ENCODE measurements at places on chromosomes 12 and 14.

- no peak for DNase-seq
Observed at GRCh38 chr12:111816065-111816615, 25.9 kb upstream of the MAPKAPK5 start.

DNA sequence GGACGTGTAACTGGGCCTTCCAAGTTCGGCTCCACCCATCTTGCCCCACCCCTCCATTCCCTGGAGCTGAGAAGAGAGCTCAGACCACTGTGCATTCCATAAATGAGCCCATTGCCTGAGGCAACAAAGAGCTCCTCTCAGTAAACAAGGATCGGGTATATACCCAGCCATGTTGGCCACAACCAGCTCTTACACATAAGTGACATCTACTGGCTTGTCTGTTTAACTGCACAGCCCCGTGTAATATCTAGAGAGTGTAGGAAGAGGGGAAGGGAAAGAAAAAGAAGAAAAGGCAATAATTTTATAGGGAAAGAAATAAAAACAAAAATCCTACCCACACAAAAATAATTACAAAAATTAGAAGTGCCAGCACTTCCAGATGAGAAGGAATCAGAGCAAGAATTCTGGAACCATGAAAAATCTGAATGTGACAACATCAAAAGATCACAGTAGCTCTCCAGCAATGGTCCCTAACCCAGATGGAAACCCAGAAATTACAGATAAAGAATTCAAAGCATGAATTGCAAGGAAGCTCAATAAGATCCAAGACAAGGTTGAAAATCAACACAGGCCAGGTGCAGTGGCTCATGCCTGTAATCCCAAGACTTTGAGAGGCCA lies 308.1 kb downstream of the RPAP3 start:
- DNase-seq, result no peak

- no peak for DNase-seq
Observed at GRCh38 chr12:84756961-84757360, 155.6 kb downstream of the SLC6A15 start.

GRCh38 chr12:126201981-126202537 lies 1136.8 kb downstream of the AACS start:
- DNase-seq, result no peak

DNA sequence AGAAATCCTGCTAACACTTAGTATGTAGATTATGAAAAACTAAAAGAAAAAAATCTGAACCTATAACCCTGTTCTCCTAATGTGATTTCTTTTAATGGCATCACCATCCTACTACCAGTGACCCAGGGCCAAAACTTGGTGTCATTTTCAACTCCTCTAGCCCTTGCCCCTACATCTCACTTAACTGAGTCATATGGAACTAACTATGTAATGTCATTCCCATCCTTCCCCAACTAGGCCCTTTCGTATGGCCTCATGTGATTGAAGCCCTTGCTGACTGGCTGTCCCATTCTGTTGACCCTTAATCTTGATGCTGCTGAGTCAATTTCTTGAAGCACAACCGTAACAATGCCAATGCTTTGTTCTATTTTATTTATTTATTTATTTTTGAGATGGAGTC lies 7.6 kb downstream of the DMAC2L start:
- DNase-seq, result no peak

DNA sequence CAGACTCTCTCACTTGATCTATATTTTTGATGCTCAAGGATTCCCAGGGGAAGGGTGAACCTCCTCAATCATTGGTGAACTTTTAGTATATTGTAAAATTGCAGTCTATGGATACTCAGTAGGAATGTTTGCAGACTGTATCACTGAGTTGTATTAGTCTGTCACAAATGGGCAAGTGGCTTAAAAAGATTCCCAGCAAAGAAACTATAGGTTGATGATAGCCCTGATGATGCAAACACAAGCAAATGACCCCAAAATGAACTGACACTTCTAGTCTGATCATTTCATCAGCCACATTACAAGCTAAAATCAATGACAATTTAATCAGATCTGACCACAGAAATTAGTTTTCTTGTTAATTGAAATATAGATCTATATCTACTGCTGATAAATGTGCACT lies 59.5 kb downstream of the RTN1 start:
- DNase-seq, result no peak

DNA sequence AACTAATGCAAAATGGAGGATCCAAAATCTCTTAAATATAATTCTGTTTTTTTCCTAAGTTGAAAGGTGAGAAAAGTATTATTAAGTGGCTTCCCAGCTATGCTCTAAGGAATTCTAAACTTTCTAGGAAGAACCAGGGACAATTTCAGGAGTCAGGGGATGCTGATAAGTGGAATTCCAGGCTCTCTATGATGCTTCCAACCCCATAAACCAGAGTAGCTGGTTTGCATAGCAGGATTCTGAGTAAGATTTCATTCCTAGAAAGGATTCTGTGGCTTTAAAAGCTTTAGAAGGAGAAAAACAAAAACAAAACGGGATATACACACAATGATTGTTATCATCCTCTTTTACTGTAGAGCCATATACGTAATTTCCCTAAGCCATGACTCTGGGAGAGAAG lies 93.9 kb downstream of the SLC16A7 start:
- no peak for DNase-seq

DNA sequence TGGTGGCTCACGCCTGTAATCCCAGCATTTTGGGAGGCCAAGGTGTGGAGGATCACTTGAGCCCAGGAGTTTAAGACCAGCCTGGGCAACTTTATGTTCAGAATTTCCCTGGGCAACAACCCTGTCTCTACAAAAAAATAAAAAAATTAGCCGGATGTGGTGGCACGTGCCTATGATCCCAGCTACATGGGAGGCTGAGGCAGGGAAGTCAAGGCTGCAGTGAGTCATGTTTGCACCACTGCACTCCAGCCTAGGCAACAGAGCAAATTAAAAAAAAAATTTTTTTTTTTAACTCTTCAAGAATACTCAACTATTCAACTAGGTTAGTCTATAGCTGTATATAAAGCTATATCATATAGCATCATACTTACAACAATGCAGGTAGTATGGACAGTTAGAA lies 113.0 kb downstream of the RALGAPA1 start:
- DNase-seq, result no peak

DNA sequence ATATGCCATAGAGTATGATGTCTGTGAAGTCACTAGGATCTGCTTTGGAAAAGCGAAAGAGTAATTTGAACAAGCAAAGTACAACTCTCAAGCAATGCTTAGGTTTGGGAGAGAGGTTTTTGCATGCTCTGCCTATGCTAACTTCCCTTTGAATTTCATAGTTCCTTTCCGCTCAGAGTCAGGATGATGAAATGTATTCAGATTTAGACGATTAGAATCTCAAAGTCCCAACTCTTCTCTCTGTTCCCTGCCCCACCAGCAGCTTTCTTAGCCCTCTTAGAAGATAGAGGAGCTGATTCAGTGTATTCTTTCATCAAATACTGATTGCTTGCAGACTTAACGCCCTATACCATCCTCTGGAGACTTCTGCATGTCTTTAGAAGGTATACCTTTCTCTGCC lies 11.5 kb downstream of the RAB5B start:
- DNase-seq, result no peak

DNA sequence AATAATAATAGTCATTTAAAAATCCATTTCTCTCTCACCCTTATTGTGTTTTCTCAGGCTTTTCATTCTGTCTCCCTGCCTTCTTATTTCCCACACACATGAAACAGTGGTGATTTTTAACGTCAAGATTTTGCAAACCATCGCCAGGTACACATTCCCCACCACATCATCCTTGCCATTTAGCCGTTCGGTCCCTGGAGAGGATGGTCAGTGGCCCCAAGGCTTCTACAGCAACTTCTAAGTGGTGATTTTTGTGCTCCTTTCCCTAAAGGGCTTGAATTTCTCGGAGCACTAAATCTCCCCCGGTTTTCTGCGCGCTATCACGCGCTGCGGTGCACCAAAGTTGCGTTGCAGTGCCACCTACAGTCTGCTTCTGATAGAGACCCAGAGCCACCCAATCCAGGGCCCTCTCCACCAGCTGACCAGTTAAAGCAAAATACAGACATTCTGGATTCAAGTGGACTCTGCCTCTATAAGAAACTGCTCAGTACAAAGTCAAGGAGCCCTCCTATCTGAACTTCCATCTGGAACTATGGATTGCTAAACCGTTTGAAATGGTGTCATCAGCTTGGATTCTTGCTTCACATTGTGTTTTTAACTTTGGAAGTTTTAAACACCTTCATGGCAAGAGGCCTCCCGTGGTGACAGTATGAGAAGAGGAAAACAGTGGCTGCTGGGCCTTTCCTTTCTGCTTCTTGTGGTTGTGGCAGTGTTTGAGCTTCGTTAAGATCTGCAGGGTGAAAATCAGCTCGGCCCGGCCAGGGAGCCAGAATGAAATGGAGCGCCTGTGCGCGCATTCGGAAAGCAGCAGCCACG lies 234.0 kb downstream of the SPTSSA start:
- DNase-seq, result no peak

- no peak for DNase-seq
Observed at GRCh38 chr12:72631926-72632685, 359.9 kb downstream of the TRHDE start.

DNA sequence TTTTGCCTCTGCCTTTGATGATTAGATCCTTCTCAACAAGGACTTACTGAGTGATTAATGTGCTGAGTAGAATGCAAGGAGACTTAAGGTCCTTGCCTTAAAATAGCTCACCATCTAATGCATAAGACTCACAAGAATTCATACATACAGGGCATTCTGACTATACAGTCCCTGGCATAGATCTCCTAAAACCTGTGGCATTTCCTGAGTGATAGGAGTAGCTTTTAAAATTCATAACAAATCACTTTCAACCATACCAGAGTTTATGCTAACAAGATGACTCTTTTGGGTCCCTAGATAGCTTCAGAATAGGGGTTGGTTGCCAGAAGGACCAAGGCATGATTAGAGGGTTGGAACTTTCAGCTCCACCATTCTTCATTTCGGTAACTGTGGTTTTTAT lies 48.8 kb downstream of the STXBP6 start:
- DNase-seq, result no peak

- DNase-seq, result no peak
Observed at GRCh38 chr14:88196116-88196890, 126.8 kb downstream of the KCNK10 start.

GRCh38 chr12:132955094-132956010 lies 754 bp downstream of the ZNF605 start:
- no peak for DNase-seq

- DNase-seq, result no peak
Observed at GRCh38 chr12:6182279-6182898, 17.8 kb upstream of the CD9 start.

- DNase-seq, result no peak
Observed at GRCh38 chr12:6921539-6921938, 6.2 kb upstream of the ATN1 start.

GRCh38 chr12:77025782-77026314 lies 39.5 kb downstream of the E2F7 start:
- no peak for DNase-seq

DNA sequence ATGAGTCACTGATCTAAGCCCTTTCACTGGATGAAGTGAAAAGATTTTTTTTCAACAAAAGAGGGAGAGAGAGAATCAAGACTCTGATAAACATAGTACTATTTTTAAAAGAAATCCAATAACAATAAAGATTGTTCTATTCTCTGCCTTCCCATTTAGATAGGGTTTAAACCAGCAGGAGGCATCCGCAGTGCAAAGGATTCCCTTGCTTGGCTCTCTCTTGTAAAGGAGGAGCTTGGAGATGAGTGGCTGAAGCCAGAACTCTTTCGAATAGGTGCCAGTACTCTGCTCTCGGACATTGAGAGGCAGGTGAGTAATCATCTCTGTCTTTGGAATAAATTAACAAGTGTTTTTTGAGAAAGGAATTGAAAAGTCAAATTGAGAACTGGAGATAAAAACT lies 124.9 kb downstream of the DERA start:
- no peak for DNase-seq

- peak; percentile 43 for DNase-seq
Observed at GRCh38 chr12:96194971-96195844, 1.0 kb downstream of the ELK3 start.

GRCh38 chr12:402029-402389 lies 565 bp downstream of the CCDC77 start:
- DNase-seq, result no peak

DNA sequence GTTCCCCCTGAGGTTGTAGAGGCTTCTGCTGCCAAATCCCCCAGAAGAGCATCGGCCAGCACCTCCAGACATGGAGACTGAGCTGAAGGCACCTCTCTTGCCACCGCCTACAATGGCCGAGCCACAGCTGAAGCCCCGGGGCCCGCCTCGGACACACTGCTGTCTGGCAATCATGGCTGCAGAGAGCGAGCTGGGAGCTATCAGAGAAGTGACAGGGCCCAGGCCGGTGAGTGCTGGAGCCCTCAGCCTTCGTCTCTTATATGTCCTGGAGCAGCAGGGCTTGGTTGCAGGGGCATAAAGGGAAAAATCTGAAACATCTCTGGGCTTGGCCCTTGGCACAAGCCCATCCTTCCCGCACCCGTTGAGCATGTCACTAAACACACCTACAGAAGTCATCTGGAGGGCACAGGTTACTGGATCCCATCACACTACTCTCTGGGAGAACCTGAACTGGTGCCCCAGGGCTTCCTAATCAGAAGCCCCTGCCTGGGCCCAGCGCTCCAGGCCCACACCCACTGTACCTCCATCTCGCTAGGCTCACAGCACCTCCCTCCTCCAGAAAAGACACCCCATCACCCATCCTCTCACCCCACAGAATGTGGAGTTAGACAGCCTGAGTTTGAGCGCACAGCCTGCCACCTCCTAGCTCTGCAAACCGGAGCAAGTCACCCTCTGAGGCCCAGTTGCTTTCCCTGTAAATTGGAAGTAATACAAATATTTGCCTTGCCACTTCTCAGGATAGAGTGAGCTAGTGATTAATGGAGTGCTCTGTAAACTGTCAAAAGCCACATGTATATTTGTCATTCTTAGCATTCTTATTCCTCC lies at the start of gene KRT4:
KRT4 (minus strand) TSS at position 232 of the 825 bp plus-strand sequence; CDS start at position 174, 58 bp downstream.
- DNase-seq, result no peak

DNA sequence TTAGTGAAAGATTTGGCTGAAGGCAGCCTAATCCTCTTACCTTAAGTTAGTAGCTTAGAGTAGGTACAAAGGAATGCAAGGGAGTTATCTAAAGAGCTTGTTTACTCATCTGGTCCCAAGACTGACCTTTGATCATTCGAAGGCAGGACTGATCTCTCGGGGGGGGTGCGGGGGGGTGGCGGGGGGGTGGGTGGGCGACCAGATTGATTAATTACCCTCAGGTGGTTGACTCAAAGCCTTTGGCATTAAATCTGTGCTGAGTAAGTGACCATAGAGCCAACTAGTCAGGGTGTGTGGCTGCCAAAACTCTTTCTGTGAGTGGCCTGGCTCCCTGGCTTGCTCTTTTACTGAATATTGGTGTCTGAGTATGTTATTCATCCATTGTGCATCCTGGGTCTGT lies 731.9 kb upstream of the FBXO33 start:
- DNase-seq, result no peak

- no peak for DNase-seq
Observed at GRCh38 chr12:21813751-21814150, 39.2 kb upstream of the KCNJ8 start.

Data from stimulated activated CD8-positive, alpha-beta memory T cell treated with anti-CD3 and anti-CD28 coated beads, Interleukin-7, amount 100 ng/mL, for 1 hour (primary cell).